Stomach (tissue), 19 donors: ENCODE measurements at places on chromosomes 16 and 17. TPM values are rescaled to one million over a fixed set of nuclear protein-coding genes. Genes with fewer than 3 reads are reported as not detected.

Gene KRT35
- not detected for total RNA-seq

Gene RCVRN
- total RNA-seq: 0.18 TPM

Gene C16orf92
- not detected for total RNA-seq

Gene PRSS53
- not detected for total RNA-seq

Gene TBC1D3
- not detected for total RNA-seq

Gene ZPBP2
- total RNA-seq: not detected

Gene KIFC3
- total RNA-seq: 40.0 TPM

Gene KRT12
- total RNA-seq: 57.6 TPM

Gene RAB26
- 114 TPM for total RNA-seq

Gene MYH13
- 2.6 TPM for total RNA-seq

Gene TMC8
- total RNA-seq: 7.8 TPM

Gene CLEC19A
- not detected for total RNA-seq
